Stimulated activated CD8-positive, alpha-beta memory T cell treated with anti-CD3 and anti-CD28 coated beads, Interleukin-4, amount 100 ng/mL, for 4 hours (primary cell): ENCODE measurements at places on chromosomes 4 and X.

DNA sequence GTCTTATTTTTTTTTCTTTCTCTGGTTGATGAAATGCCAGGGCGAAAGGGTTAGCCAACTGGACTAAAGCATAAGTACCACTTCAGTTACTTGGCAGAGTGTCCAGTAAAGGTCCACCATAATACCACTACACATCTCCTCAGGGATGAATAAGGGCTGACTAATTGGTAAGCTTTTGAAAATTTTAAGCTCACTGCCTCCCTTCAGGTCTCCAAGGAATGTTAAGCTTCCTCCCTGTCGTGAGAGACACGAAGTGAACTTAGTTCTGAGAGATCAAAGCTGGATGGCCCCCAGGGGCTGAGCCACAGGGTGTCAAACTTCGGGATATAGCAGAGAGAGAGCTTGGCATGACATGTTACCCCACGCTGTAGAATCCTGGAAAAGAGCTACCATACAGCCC, 111.4 kb downstream of the VSIG4 start:
- no peak for DNase-seq

DNA sequence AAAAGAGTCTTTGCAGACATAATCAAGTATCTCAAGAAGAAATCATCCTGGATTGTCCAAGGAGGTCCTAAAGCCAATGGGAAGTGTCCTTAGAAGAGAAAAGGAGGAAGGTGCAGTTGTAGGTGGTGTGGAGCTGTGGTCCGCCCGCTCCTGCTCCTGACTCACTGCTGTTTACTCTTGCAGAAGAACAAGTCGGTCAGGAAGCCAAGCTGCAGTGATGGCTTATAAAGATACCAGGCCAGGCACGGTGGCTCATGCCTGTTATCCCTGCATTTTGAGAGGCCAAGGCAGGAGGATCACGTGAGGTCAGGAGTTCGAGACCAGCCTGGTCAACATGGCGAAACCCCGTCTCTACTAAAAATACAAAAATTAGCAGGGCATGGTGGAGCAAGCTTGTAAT, 66.4 kb upstream of the ATP6AP2 start:
- no peak for DNase-seq

DNA sequence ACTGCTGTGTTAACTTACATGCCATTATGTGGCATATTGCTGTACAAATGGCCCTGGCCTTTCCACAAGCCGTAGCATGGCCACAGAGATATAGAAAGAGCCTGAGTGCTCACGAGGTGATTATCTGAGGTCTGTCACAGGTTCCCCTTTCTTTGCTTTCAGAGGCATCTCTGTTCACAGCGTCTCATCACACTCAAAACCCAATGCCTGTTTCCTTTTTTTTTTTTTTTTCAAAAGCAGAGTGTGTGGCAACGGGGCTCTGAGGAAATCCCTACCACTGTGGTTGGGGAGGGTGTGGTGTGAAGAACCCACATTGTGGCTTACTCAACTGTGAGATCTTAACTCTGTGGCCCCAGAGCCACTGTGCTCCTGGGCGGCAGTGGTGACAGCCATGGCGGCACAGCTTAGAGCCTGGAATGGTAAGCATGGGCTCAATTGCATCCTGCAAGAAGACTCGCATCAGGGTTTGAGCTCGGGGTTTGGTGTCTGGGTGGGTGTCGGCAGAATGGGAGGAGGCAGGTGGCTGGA, 30.8 kb downstream of the RTL5 start:
- DNase-seq = peak; percentile 15

GRCh38 chr4:117984366-117984680, 50.0 kb upstream of the NDST3 start:
- DNase-seq = no peak

DNA sequence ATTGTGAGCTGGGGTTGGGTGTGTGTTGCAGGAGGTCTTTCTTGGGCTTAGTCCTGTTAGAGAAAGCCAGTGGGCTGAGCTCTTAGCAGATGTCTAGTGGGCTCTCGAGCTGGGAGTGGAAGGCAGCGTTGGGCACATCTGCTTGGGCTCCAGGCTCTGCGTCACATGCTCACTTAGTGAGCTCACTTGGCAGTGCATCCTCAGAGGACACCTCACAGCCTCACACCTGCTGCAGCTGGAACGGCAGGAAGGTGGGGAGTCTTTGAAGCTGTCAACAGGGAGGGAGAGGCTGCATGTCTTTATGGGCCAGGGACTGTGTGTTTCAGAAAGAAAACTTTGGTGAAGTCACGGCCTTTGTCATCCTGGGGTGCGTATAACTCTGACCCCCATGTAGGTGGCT, 82.2 kb downstream of the PSAPL1 start:
- DNase-seq = no peak

GRCh38 chr4:14621731-14622463, 380.4 kb upstream of the CPEB2 start:
- no peak for DNase-seq

GRCh38 chr4:156419080-156419685, 465.5 kb upstream of the CTSO start:
- DNase-seq = no peak

DNA sequence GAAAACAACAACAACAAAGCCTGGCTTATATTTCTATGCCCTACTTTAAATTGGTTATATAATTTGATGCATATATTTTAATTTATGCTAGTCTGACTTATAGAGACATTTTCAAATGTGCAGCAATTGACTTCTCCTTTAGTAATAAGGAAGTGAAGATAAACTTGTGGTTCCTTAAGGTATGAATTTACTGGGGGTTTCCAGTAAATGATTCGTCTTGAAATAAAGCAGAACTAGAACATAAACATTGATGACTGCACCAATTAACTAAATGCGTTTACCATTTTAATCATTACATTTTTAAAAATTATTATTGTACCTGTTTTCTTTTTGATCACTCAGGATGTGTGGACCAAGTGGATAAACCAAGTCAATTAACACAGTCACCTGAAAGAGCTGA, 99.6 kb upstream of the CCSER1 start:
- DNase-seq = no peak

GRCh38 chrX:96387801-96388200, 296.8 kb upstream of the DIAPH2 start:
- no peak for DNase-seq

GRCh38 chr4:26452565-26453531, 37.4 kb downstream of the CCKAR start:
- no peak for DNase-seq

GRCh38 chrX:43328358-43328946, 327.6 kb upstream of the MAOA start:
- DNase-seq = no peak

- no peak for DNase-seq
These were observed 27.4 kb downstream of the SLC16A2 start for GRCh38 chrX:74448669-74449068.

GRCh38 chrX:13028871-13029636, 15.4 kb downstream of the FAM9C start:
- no peak for DNase-seq

DNA sequence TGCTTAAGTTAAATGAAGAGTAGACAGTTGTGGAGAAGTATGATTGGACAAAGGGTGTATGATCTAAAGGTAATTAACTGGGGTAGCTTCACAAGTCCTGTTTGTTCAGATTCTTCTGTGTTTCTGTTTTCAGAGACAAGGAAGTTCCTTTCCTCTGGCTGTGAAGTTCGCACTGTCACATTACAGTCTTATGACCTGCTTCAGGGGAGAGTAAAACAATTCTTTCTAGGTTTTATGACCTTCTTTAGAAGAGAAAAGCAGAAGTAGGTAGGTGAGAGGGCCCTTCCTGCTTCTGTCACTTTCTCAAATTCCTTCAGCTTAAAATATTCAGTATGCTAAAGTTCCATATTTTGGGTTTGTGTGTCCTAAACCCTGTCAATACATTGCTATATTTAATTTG, 211.9 kb downstream of the SOX3 start:
- no peak for DNase-seq

- DNase-seq = no peak
These were observed 34.0 kb downstream of the LDOC1 start for GRCh38 chrX:141142946-141143345.

GRCh38 chr4:127400731-127401346, 231.9 kb upstream of the INTU start:
- no peak for DNase-seq

- no peak for DNase-seq
These were observed 38.1 kb upstream of the STIM2 start for GRCh38 chr4:26822546-26822945.
